ENCODE measurements at places on chromosomes 4 and X.

- no peak for DNase-seq
Measured at GRCh38 chrX:32280921-32281320, 930.4 kb downstream of the DMD start.

DNA sequence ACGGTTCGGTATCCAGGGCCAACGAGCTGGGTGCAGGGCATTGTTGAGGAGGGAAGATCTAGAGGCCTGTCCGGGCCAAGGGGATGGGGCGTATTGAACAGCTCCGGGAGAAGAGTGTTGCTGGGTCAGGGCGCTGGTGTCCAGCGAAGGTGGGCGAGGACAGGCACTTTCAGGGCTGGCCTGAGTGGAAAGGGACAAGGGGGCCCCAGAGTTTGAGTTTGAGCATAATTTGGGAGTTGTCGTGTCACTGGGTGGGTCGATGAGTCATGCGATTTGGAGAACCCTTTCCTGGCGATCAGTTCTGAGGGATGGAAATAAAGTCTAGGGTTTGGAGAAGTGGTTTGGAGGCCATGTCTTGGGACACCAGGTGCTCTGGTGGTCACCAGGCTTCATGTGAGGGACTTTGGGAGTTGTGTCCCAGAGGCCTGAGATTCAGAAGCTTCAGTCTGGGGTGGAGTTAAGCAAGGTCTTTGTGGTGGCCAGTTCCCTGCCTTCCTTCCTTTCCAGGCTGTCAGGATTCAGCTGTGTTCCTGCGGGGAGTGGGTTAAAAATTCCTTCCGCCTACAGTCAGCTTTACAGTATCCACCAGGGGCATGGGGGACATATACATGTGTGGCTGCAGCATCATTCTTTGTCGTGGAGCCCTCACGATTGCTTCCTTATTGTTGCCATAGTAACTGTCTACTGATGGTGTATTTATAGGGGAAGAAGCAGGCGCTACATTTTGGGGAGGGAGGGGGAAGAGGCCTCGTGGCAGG, 504 bp downstream of the PRRG3 start:
- no peak for DNase-seq

DNA sequence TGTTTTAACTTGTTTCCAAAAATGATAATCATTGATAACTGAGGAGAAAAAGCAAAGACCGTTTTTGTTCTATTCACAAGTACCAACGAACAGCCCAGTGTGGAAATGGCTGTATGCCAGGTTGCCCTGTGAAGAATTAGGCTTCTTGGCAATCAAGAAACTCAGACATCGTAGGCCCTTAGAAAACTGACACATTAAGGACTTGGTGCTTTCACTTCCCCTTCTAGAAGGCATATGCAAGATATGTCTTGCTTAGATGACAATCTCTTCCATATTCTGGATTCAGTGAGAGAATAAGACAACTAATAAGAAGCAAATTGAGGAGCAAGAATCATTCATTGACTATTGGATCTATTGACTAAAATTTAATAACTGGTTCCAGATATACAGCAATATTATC, 56.6 kb downstream of the ANAPC10 start:
- no peak for DNase-seq

- DNase-seq = no peak
Measured at GRCh38 chr4:110003401-110004187, 90.9 kb downstream of the EGF start.

DNA sequence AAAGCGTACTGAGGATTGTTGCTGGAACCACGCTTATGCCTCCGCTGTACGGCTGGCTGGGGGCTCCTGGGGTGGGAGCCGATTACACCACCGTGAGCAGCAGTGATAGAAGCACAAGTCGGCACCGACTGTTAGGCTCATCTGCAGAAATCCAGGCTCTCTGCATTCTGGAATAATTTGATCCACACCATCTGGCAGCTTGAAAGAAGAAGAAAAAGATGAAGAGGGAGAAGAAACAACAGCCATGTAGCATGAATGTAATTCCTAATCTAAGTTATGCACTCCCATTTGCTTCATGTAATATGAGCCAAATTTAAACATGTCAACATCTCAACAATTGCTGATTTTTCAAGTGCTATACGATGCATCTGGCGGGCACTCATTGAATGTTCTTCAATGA, 84.6 kb upstream of the DHX15 start:
- no peak for DNase-seq

- no peak for DNase-seq
Measured at GRCh38 chr4:6972911-6973310, 63.3 kb downstream of the TBC1D14 start.

DNA sequence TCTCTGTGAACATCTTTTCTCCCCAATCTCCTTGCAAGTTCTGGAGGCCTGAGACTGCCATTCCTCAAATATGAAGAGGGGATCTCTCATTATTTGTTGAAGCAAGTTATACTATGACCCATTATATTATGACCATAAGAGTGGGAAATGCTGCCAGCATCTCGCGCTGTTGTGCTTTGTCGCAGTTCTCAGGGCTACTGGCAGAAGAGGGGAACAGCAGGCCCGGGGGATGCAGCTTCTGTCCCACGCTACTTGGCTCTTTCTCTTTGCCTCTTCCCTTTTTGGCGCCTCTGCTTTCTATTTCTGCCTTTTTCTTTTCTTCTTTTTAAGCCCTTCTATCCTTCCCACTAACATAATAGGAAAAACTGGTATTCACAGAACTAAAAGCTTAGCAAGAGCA, 64.2 kb downstream of the GEMIN8 start:
- DNase-seq = no peak

GRCh38 chr4:154390324-154390723, 101.3 kb downstream of the DCHS2 start:
- no peak for DNase-seq

GRCh38 chrX:108203540-108203939, 112.0 kb downstream of the ATG4A start:
- DNase-seq = no peak

DNA sequence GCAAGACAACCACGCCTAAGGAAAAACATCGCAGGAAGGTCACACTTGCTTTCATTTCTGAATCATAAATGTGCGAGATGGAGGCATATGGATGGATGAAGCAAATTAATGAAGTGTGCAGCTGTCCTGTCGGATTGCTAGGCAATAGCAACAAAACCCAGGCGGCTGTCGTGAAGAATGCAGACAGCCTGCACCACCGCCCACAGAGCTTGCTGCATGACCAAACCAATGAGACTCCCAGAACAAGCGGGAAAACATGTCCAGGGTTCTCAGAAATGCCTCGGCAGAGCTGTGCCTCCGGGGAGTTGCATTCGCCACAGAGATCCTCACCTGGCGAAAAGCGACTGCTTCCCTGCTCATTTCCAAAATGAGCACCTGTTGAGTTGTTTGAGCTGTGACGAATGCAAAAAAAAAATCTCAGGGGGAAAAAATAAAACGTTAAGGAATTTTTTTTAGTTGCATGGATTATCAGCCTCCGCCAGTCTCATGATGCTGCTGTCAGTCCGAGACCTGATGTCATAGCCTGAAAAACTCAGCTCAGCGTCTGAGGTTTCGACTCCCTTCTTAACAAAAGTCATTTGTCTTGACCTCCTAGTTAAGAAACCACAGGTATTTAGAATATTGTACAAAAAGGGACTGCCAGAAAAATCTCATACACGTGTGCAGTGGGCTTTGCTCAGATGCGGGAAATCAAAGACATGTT, 155.5 kb upstream of the MXRA5 start:
- no peak for DNase-seq

DNA sequence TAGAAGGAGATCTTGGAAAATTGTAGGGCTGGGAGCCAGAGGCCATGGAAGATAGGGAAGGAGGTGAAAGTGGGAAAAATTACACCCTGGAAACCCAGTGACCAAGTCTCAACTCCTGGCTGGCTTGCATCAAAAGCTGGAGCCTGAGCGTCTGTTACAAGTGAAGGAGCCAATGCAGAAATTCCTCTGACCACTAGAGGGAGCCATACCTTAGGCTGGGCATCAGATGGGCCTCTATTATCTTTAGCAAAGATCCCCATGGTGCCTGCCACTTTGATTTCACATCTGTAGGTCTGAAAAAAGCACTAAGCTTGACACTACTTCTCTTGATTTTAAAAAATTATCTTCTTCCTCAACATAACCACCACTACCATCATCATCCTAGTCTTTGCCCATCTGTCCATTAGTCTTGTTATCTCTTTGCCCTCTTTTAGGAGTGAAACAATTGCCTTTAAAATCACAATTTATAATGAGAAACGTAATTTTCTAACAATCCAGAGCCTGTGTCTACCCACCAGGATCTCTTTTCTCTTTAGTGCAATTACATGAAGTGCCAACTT, 62.9 kb downstream of the ANAPC4 start:
- peak; percentile 71 for DNase-seq

- DNase-seq = no peak
Measured at GRCh38 chr4:96356591-96357370, 516.9 kb downstream of the PDHA2 start.

DNA sequence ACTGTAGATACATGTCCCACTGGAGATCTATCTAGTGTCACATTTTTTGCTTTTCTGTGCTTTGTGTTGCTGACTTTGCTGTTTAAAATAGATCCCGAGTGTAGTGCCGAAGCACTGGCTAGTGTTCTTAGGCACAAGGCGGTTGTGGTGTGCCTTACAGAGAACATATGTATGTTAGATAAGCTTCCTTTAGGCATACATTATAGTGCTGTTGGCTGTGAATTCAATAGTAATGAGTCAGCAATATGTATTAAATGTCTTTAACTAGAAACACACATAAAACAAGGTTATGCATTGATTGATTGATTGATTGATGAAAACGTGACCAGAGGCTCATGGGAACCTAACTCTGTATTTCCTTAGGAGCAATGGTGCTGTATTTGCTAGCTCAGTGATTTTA, 56.2 kb downstream of the COX7B2 start:
- DNase-seq = no peak

- DNase-seq = no peak
Measured at GRCh38 chr4:183636503-183636902, 22.5 kb downstream of the RWDD4 start.

GRCh38 chrX:7798327-7798726, 44.6 kb upstream of the VCX start:
- DNase-seq = no peak

DNA sequence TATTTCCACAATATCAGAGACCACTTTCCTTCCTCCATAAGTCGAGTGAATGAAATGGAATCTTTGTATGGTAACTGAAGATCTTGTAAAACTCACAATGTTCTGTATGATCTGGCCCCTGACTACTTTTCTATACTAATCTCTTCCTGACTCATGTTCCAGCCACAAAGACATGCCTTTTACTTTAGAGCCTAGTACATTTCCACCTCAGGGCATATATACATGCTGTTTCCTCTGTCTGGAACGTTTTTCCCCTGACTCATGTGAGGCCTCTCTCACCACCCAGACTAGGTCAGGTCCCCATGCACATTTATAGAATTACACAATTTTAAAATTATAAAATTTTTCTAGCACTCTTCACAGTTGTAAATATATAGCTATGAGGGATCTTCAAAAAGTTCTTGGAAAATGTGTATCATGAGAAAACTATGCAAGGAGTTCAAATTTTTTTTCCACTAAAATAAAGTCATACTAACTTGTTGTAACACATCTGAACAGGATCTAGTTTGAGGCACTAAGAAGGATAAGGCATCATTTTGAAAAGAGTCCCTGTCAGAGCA, 208.8 kb downstream of the SH2D1A start:
- DNase-seq = no peak

DNA sequence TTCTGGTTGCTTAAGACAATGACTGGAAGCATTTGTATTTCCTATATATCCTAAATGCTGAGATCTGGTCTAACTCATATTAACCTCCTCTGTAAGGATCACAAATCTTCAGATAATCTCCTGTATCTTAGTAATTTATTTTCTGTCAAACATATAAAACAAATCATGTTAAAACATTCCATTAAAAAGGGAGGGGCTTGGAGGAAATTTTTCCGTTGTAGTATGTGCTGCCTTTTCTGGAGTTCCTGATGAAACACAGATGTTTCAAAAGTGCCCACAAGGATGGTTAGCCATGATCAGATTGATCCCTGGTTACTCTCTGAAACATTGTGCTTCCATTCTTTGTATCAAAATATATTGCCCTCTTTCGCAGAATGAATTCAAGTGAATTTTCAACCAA, 182.1 kb downstream of the TENM3 start:
- no peak for DNase-seq

- DNase-seq = no peak
Measured at GRCh38 chrX:45557387-45557786, 356.7 kb upstream of the DIPK2B start.

DNA sequence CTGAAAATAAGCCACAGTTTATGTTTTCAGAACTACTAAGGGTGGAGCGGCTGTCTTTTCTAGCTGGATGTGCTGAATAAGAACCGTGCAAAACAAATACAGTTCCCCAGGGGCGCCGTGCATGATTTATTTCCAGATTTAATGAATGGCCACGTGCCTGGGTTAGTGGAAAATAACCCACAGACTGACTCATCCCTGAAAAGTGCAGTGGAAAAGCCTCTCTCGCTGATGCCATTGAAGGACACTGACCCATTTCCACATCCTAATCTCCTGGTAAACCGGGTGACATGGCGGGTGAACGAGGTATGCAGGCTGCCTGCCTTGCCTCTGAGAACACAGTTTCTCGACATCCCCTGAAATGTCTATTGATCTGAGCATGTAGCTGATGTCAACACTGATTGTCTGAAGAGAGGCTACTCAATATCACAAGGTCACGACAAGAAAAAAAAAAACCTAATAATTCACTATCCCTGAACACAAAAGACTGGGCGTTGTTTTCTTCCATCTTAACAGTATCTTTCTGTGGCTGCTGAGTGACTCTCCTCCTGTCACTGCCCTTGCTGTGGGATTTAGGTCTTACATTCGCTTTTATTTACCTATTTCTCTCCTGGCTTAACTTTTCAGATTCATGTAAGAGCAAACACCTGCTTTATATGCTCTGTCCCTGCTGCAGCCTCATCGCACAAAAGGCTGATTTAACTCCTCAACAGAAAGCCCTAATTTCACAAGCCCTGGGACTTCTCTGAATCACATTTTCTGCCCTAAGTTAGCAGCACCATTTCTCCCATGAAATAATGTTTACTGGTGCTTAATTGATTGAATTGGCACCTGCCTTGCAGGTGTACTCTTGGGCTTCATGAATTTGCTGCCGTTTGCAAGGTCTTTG, 76.9 kb upstream of the SCOC start:
- DNase-seq = no peak

Measured in stimulated activated CD8-positive, alpha-beta memory T cell treated with anti-CD3 and anti-CD28 coated beads, Interleukin-4, amount 100 ng/mL, for 48 hours (primary cell).